ENCODE measurements at places on chromosomes 3 and 15. TPM values are rescaled to one million over a fixed set of nuclear protein-coding genes. Genes with fewer than 3 reads are reported as not detected.

DISP2 gene
- total RNA-seq = under 0.01 TPM

CASR gene
- not detected for total RNA-seq

DUOX1 gene
- under 0.01 TPM for total RNA-seq

ROPN1 gene
- not detected for total RNA-seq

STAC gene
- 44.7 TPM for total RNA-seq

PRICKLE2 gene
- total RNA-seq = 27.3 TPM

DNAH12 gene
- 0.28 TPM for total RNA-seq

FGD5 gene
- 0.85 TPM for total RNA-seq

SERINC4 gene
- not detected for total RNA-seq

MYZAP gene
- total RNA-seq = not detected

FAM3D gene
- total RNA-seq = not detected

GASK1A gene
- total RNA-seq = 1.9 TPM

C2CD4A gene
- total RNA-seq = 0.28 TPM

CCR9 gene
- total RNA-seq = not detected

TPM1 gene
- 998 TPM for total RNA-seq

KCNAB1 gene
- 4.8 TPM for total RNA-seq

GRK7 gene
- not detected for total RNA-seq

IQCF5 gene
- total RNA-seq = not detected

SLCO2A1 gene
- under 0.01 TPM for total RNA-seq

RASL12 gene
- total RNA-seq = 1.1 TPM

SNTN gene
- total RNA-seq = not detected

CCDC13 gene
- total RNA-seq = 0.19 TPM

VGLL3 gene
- 88.2 TPM for total RNA-seq

CHL1 gene
- total RNA-seq = not detected

HTR3E gene
- total RNA-seq = not detected

STRC gene
- 0.28 TPM for total RNA-seq

ZNF774 gene
- 3.1 TPM for total RNA-seq

TMEM207 gene
- not detected for total RNA-seq

CFAP44 gene
- 35.8 TPM for total RNA-seq

CFAP91 gene
- total RNA-seq = 0.85 TPM

LTK gene
- total RNA-seq = 0.19 TPM

FOXB1 gene
- total RNA-seq = not detected

KCNH8 gene
- not detected for total RNA-seq

DCBLD2 gene
- total RNA-seq = 809 TPM

PDZRN3 gene
- 32.7 TPM for total RNA-seq

CLDN11 gene
- total RNA-seq = 225 TPM

LYZL4 gene
- total RNA-seq = 0.19 TPM

SLC22A14 gene
- 0.28 TPM for total RNA-seq

CACNA1D gene
- 0.19 TPM for total RNA-seq

NDN gene
- 43.7 TPM for total RNA-seq

NRROS gene
- total RNA-seq = 0.58 TPM

GPR87 gene
- total RNA-seq = under 0.01 TPM

C3orf22 gene
- not detected for total RNA-seq

AP3B2 gene
- total RNA-seq = under 0.01 TPM

GPR171 gene
- total RNA-seq = not detected

All from regular cardiac myocyte (primary cell).